T-cell (primary cell): ENCODE measurements at places on chromosomes 11 and 22.

DNA sequence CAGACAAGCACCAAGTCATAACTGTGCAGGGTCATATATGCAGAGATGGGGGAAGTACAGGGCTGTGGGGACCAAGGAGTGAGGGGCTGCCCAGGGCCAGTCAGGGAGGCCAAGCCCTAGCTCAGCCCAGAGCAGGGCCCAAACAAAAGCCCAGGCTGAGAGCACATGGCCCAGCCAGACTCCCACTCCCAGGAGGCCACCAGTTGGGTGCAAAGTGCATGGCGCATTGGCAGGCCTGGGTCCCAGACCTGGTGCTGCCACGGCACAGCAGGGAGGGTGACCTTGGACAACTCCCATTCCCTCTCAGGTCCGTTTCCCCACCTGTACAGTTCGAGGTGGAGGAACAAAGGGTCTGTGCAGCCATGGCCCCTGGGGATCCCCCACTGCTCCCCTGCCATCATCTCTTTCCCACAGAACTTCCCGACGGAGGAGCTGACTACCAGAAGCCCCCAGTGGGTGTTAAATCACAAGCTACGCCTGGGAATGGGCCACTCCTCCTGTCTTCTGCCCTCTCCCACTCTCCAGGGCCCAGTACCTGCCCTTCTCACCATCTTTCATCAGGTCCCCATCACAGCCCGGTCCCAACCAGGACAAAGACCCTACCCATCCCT lies 608 bp downstream of the NIPSNAP1 start:
- DNase-seq, result no peak

- no peak for DNase-seq
Measured at GRCh38 chr22:42820045-42820763, 36.9 kb downstream of the ARFGAP3 start.

DNA sequence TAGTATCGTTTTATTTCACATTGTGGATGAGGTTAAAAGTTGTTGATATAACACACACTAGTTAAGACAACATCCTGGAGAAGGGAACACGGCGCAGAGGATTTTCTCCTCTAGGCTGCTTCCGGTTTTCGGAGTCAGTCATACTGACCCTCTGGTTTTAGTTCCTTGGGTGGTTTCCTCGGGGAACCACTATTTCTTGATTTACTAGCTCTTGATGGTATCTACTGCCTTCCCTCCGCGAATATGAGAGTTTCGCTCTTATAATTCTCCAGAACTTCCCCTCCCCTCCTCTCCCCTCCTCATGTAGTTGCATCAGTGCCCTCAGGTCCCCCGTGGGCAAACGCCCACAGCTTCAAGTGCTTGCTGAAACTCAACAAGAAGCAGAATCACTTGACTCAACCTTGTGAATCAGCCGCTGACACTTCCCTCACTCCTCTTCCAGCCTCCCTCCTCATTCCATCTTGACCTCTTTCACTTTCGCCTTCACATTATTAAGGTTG lies 15.9 kb upstream of the APOBEC3A start:
- DNase-seq, result no peak

GRCh38 chr11:94774345-94774744 lies 6.2 kb downstream of the AMOTL1 start:
- DNase-seq, result no peak

DNA sequence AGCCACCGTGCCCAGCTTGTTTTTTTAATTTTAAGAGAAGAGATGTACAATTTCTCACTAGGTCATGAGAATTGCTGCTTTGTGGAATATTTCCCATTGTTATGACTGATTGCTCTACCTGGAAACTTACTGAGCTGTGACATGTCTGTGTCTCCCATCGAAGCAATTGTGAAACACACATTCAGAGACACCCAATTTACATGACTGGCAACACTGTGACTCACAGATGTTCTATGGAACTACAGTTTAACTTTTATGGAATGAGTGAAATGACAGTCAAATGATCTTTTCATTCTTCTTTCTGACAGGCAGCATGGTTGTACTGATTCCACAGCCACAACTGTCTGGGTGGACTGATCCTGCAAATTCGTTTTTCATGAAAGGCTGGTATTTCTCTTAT lies 32.3 kb downstream of the ELF5 start:
- no peak for DNase-seq

- DNase-seq, result no peak
Measured at GRCh38 chr11:45156741-45157140, 10.3 kb downstream of the PRDM11 start.

DNA sequence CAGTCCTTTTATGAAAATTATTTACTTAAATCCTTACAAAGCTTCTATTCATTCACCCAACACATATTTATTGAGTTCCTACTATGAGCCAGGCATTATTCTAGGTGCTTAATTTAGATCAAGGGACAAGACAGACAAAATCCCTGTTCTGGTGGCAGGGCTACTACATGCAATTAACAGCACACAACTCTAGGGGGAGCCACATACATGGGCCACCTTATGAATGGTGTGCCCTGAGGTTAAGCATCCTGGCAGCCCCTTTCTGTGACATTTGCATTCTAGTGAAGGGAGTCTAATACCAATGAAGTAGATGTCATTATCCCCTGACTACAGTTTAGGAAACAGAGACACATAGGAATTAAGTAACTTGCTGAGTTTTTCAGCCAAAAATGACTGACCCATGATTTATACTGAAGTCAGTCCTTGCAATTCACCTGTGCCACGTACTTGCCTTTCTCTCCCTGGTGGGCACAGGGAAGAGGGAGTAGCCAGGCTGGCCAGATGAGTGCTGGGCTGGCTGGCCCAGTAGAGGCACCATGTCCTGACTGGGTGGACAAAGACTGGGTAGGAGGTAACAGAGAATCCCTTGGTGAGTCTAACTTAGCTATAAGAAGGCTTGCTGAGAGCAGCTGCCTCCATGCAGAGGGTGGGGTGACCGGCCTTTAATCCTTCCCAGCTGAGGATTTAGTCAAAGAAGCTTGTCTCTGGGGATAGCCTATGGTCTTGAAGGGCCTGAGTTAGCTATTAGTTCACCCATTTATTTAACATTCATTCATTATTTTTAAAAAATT lies 52.0 kb upstream of the ELF5 start:
- DNase-seq, result no peak

GRCh38 chr11:43998308-43998707 lies 49.5 kb upstream of the ACCSL start:
- no peak for DNase-seq

GRCh38 chr11:4191031-4191571 lies 96.5 kb downstream of the RRM1 start:
- no peak for DNase-seq

DNA sequence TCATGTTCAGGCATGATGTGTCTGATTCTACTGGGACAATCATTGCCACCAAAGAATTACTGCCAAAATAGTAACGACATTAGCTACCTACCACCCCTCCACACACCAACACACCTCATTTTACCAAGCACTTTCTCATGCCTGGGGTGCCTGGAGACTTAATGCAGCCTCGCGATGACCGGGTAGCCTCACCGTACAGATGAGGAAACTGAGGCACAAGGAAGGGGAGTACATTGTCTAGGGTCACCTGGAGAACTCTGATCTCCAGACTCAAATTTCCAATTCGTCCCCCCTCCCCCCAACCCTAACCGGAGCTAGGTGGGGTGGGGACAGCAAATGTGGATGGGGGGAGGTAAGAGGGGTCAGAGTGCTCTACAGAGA lies 2.7 kb upstream of the RTN4RL2 start:
- DNase-seq, result no peak

GRCh38 chr11:33773404-33773986 lies 825 bp downstream of the FBXO3 start:
- DNase-seq, result peak; percentile 29

GRCh38 chr22:32765132-32765618 lies 36.3 kb upstream of the TIMP3 start:
- DNase-seq, result no peak
